Fibroblast of mammary gland (primary cell): ENCODE measurements at places on chromosomes 12 and 14.

DNA sequence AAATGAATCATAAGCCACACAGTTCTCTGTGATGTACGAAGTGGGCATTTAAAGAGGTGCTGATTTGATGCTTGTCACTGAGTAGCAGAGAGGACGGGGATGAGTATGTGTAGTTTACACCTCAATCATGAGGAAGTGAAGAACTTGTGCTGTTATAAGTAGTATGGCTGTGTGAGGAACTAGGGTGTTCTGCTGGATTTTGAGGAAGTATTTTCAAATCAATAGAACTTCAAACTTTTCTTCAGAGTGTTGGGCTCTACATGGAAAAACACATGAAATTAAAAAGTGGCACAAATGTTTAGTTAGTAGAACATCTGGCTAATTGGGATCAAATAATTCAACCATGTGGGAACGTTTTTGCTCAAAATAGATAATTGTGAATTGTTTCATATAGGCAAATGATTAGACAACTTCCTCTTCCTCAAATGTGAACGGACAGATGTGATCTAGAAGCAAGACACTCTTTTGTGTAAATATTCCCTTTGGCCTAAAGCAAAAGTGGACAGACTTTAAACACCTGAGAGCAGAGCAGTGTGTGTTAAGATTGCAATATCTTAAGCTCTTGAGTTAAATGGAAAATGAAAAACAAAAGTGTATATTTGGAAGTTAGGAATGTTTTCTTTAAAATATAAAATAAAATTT lies 168.5 kb downstream of the NAV3 start:
- no peak for DNase-seq

DNA sequence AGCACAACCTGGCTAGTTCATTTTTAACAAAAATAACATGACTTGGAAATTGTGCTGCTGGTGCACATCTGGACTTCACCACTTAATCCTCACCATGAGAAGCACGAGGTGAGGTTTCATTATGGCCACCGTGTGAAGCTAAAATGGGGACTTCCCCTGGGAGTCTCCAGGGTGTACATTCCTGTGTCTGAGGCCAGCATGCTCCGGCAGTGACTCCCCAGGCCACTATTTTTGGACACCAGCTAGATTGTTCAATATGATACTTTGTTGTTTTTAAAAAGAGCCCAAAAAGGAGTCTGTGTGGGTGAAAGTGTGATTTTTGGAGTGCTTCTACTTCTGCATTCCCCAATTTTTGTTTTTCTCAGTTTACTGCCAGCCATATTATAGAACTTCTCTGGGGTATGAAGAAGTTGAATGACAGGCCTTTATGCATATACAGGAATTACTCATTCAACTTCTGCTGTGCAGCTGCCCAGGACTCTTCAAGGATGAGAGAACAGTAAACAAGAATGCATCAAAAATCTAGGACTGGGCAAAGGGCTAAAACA lies 16.9 kb upstream of the AICDA start:
- peak; percentile 33 for DNase-seq

DNA sequence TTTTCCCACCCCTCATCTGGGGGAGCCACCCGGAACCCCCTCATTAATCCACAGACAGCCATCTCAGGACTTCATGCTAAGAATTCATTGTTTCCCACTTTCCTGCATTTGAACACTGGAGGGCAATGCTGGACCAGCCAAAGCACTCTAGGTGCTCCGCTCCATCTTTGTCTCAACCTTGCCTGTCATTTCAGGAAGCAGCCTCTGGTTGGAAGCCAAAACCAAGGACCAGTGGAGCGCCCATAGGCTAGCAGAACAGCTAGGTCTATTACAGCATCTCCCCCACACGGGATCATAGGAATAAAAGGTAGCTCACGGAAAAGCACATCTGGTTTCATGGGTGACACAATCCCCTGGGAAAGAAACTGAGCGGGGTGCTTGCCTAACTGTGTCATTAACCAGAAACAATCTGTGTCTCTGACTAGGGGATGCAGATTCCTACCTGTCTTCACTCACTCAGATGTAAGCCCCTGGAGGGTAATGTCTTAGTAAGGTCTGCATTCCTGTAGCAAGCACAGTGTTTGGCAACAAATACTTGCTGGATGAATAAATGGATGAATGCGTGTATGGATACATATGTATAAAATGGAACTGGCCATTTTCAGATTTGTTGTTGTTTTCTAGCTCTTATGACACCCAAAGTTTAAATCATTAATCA lies 197.0 kb downstream of the DAD1 start:
- peak; percentile 60 for DNase-seq

DNA sequence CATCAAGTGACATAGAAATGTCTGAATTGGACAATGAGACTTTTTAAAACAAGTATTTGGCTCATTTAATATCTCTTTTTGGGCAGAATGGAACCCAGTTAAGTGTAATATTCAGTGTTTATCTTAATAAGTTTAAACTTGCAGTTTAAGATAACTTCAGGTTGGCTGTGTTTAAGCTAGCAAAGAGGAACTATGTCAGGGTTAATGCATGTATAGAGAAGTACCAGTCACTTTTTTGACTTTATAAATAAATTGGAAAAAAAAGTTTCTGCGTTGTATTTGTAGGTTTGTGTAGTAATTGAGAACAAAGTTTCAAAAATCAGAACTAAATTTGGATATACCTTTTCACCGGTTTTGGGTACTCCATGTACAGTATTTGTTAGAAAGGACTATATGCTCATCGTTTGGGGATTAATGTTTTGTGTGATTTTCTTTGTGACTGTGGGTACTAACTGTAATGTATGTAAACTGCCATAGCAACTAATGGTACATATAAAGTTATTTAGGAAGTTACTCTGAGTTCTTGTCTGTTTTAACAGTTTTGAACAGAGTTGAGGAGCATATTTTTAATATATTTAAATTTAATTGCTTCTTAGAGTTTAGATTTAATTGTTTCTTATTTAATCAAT lies 4.5 kb downstream of the HMGA2 start:
- DNase-seq: no peak

DNA sequence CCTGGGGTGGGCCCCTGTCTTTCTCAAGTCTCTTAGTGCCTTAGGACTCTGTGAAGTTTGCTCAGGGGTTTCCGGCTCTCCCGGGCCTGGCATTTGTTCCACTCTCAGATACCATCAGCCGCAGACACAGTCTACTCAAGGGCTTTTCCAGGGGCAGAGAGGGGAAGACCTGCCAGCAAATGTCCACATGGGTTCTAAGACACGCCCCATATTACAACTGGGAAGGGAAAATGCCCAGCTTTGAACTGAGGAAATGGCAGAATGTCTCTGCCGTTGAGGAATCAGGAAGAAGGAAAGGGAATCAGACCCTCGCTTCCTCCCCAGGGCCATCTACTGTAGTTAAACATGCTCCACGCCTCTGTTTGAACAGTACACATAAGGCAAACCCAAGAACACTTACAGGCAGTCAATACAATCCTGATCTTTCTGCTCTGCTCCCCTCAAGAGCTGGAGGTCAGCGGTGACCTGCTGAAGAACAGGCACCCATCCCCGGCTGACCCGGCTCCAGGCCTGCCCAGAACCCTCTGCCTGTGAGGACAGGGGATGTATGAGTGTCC lies 7.9 kb downstream of the CCDC85C start:
- DNase-seq: no peak

GRCh38 chr14:54048736-54049135 lies 92.1 kb upstream of the BMP4 start:
- DNase-seq: no peak

DNA sequence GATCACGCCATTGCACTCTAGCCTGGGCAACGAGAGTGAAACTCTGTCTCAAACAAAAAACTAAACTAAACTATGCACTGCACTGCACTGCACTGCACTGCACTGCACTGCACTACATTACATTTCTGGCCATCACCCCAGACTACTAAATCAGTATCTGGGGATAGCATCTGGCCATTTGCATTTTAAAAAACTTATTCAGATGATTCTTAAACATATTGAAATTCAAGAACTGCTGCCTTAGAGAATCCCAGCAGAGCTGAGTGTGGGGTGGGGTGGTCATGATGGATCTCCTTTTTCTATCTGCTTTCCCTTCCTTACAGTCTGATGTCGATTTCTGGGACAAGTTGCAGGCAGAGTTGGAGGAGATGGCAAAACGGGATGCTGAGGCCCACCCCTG lies 13.6 kb downstream of the PEX5 start:
- DNase-seq: no peak

- no peak for DNase-seq
Observed at GRCh38 chr12:57622293-57623245, 10.4 kb downstream of the B4GALNT1 start.

DNA sequence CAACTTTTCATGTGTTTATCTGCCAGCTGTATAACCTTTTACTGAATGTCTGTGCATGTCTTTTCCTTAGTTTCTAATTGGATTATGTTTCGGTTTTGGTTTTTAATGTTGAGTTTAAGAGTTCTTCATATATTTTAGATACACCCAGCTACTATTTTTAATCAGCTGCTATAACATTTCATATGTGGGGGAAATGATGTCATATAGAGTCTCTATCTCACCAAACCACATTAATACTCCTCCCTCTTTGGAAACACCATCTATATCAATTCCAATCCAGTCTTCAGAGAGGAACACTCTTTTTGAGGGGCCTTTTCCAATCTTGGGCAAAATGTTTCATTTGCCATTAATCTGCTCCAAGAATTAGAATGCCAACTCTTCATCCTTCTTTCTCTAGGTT lies 28.5 kb upstream of the GCH1 start:
- no peak for DNase-seq

GRCh38 chr12:63150713-63151622 lies at the start of gene AVPR1A:
Gene AVPR1A, minus strand, starts transcription at chr12:63151201. Its CDS starts 365 bp downstream, at chr12:63150836.
- no peak for DNase-seq

- no peak for DNase-seq
Observed at GRCh38 chr12:85568395-85569103, 267.7 kb downstream of the RASSF9 start.

DNA sequence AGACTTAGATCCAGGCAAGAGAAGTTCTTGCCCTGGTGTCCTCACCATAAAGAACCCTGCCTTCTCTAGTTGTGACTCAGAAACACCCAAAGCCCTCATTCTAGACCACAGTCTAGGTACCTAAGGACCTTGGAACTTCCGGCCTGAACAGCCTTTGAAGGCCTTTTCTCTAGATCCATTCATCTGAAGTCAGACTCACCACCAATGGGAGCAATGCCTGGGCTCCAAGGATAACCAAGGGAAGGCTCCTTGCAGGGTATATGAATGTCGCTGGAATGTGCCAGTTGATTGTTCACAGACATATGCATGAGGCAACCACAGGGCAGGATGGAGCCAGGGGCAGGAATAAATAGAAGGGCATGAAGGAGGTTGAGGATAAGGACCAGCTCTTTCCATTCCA lies 86.3 kb downstream of the PLCZ1 start:
- no peak for DNase-seq

DNA sequence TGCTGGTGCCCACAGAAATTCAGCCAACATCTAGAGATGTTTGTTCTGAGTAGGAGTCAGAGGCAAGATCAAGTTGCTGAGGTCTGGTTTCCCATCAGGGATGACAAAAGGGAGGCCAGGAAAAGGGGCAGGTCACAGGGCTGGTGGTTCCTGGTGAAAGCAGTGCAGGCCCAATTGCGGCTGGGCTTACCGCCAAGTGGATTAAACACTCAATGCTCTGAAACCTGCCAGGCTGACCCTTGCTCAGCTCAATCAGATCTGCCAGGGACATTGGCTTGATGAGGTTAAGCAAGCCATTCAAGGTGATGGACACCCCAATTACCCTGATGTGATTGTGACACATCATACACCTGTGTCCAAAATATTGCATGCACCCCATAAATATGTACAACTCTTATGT lies 5.5 kb upstream of the OAS1 start:
- DNase-seq: no peak

DNA sequence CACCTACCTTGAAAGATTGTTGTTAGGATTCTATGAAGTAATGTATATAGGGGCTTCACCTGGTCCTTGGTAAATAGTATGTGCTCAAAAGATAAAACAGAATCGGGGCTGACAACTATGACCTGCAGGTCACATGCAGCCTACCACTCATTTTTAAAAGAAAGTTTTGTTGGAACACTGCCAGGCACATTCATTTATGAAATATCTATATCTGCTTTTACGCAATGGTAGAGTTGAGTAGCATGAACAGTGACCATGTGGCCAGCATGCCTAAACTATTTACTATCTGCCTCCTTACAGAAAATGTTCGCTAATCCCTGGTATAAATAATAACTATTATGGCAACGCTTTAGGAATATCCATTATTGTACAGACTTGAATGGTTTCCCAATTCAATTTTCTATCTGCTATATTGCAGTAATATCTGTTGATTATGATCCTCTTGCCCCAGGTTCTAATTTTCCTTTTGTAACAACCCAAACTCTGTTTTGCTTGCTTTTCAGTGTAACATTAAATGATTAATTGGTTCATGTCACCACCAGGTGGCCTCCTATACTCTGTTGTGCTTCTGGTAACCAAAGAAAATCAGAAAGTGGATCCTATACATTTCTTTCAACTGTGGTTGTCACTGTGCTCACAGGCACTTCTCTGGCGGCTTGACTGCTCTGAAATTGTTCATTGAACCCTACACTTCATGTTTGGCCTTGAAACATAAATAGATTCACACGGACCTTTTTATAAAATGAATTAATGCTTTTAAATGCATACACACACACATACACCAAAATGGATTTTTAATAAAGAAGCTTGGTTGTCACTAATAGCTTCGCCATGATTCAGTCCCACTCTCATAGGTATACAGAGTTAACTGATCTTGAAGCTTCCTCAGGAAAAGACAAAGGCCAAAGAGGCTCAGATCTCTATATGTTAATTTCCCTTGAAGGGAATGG lies 227.7 kb upstream of the NPAS3 start:
- DNase-seq: peak; percentile 61

DNA sequence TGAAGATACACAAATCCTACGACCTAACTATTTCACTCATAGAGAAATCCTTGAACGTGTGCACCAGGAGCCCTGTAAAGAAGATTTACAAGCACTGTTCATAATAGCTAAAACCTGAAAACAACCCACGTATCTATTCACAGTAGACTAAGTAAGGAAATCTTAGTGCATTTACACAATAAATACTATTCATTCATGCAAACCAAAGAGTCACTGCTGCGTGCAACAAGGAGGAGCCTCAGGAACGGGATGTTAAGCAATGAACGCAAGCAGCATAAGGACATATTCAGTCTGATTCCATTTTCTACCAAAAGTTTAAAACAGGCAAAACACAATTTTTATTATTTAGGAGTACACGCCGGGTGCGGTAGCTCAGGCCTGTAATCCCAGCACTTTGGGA lies 176.6 kb downstream of the TTC7B start:
- DNase-seq: no peak

DNA sequence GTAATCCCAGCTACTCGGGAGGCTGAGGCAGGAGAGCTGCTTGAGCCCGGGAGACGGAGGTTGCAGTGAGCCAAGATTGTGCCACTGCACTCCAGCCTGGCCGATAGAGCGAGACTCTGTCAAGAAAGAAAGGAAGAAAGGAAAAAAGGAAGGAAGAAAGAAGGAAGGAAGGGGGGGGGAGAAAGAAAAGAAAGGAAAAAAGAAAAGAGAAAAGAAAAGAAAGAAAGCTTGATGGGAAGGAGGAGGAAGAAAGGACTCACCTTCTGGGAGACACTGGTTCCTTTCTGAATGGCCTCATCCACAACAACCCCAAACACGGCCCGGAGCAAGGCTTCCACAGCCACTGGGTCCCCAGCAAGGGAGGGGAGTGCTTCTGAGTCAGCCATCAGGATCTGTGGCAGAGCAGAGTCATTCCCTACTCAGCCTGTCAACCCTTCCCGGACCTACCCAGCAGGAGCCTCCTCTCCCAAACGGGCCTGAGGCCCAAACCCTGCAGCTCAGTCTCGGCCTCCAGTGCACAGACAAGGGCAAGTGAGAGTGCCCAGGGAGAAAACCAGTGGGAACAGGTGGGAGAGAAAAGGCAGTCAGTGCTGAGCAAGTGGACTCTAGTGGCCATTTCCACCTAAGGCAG lies 7.3 kb upstream of the ZNF740 start:
- DNase-seq: no peak

- DNase-seq: no peak
Observed at GRCh38 chr14:64625386-64626232, 75.8 kb downstream of the PPP1R36 start.
